ENCODE measurements at places on chromosomes 13 and 19.

- no peak for DNase-seq
Observed at GRCh38 chr19:33171222-33171795, 22.8 kb upstream of the LRP3 start.

DNA sequence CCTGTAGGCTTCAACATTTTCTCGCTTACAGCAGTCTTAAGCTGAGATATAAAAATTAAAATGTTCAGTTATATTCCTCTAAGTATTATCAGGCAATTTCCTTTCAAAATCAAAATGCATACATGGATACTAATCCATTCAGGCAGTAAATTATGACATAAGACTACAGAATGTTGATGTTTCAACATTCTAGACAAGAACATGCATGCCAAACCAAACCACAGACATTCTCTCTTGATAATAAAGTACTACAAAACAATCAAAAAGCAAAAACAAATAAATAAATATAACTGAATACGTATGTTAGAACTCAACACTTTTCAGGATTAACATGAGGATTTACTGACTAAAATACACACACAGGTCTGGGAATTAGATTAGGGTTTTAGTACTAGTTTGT is 7.7 kb downstream of the DIS3 start:
- no peak for DNase-seq

GRCh38 chr19:12974301-12975220 is 5.2 kb downstream of the DAND5 start:
- no peak for DNase-seq

- no peak for DNase-seq
Observed at GRCh38 chr19:17873786-17874757, 2.3 kb downstream of the SLC5A5 start.

- DNase-seq, result no peak
Observed at GRCh38 chr19:38323291-38323690, 3.6 kb downstream of the KCNK6 start.

DNA sequence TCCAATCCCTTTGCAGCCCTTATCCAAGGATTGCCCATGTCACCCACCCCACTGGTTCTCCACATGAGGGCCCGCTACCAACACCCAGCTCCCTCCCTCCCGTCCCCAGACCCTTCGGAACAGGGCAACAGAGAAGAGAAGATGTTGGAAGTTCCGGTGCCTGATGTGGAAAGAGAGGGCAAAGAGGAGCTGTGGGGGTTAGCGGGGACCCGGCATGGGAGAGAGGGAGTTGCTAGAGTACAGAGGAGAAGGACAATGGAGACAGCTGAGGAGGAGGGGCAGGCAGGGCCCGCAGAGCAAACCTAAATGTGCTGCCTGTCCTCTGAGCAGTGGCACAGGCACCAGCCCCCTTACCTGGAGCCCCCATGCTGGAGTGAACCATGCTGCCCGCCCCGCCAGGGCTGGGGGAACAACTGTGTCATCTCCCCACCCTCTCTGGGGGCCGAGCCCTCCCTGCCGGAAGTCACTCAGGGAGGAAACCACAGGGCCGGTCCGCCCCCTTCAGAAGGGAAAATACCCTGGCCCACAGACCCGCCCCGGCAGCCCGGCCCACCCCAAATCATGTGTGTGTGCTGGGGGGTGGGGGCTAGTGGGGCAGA is at the start of gene POU2F2:
POU2F2 (minus strand) TSS at position 417 of the 599 bp plus-strand sequence; CDS start at position 382, 35 bp downstream.
- DNase-seq, result no peak

Measured in urinary bladder (tissue), 4 donors.